ENCODE measurements at places on chromosomes 4 and X. TPM values are rescaled to one million over a fixed set of nuclear protein-coding genes. Genes with fewer than 3 reads are reported as not detected.

DNA sequence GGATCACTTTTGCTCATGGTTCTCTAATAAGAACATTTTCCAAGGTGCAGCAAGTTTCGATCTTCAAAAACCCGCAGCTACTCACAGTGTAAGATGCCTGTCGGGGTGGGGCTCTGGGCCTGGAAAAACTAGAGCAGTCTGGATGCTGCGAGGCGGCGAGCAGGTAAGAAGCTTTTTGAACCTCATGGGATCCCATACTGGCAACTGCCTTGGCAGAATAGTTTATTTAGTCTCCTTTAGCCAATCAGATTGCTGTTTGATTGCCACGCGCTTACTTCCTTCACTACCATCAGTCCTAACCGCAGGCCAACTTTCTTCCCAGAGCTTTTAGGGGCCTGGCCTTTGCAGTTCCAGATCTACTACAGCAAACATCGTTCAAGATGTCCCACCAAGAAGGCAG lies 61.3 kb upstream of the MAGEB10 start:
- no peak for DNase-seq

- no peak for DNase-seq
Observed at GRCh38 chr4:52202931-52203330, 151.8 kb downstream of the SPATA18 start.

GRCh38 chr4:139619644-139620043 lies 46.0 kb upstream of the MGST2 start:
- no peak for DNase-seq

GRCh38 chr4:80016506-80016905 lies 56.5 kb downstream of the ANTXR2 start:
- no peak for DNase-seq

DNA sequence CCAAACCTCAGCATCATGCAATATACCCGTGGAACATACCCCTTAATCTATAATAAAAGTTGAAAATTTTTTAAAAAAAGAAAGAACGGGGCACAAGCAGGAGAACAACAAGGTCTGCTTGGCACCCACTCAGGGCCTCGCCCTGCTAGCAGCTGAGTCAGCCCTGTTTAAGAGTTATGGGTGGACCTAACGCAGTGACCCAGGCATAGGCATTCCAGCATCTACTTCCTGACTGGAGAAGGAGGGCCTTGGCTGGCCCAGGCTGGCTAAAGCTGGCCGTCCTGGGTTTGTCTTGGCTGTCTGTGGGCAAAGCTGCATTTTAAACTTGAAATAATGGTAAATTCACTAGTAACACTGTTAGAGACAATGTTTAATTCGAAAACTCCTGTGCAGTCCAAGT lies 236.7 kb upstream of the PGRMC2 start:
- no peak for DNase-seq

- no peak for DNase-seq
Observed at GRCh38 chrX:39613997-39614679, 483.6 kb downstream of the BCOR start.

DNA sequence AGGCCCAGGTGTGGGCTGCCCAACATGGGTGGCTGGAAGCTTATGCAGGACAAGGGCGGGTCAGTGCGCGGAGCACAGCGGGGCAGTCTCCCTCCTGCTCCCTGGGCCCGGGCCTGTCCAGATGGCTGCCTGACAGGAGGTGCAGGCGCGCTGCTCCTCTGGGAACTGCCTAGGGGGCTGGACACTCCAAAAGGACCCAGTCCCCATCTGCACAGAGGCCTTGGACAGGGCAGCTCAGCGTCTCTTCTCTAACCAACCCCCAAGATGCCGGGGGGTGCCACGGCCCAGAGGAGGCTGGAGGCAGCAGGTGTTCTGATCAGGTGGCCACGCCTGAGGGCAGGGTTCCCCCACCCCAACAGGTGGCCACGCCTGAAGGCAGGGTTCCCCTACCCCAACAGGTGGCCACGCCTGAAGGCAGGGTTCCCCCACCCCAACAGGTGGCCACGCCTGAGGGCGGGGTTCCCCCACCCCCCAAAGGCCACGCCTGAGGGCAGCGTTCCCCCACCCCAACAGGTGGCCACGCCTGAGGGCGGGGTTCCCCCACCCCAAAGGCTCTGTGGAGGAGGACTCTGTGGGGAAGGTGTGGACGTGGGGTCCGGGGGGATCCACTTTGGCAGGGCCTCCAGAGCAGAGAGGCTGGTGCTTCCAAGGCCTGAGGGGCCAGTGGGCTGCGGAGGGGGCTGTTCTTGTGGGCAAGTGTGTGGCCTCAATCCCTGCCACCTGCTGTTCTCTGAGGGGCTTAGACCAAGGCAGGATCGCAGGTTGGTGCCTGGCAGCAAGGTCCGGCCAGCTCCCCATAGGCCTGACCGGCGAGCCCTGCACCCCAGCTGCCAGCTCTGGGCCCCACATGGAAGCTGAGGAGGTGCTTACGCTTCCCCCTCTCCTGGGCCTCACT lies 36.1 kb downstream of the CPLX1 start:
- no peak for DNase-seq

GRCh38 chr4:89100853-89101252 lies 10.5 kb upstream of the TIGD2 start:
- DNase-seq, result no peak

DNA sequence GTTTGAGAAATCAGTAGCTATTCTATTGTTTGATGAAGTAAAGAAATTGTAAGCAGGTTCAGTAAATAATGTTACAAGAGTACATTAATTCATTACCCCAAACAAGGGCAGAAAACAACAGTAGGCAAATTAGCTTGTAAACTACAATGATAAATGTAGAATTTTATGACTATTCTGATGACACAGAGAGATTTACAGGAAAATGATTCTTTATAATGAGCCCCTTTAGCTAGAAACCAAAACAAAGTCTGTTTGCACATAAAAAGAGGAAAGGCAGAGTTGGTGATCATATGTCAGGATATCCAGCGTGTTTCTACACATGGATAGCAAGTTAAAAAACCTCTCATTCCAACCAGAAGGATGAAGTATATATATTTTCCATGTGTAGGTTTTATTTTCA lies 204.8 kb downstream of the CFAP299 start:
- DNase-seq, result no peak

GRCh38 chrX:133676344-133677122 lies 261.2 kb upstream of the GPC4 start:
- no peak for DNase-seq

- no peak for DNase-seq
Observed at GRCh38 chrX:16992951-16993350, 46.5 kb downstream of the REPS2 start.

DNA sequence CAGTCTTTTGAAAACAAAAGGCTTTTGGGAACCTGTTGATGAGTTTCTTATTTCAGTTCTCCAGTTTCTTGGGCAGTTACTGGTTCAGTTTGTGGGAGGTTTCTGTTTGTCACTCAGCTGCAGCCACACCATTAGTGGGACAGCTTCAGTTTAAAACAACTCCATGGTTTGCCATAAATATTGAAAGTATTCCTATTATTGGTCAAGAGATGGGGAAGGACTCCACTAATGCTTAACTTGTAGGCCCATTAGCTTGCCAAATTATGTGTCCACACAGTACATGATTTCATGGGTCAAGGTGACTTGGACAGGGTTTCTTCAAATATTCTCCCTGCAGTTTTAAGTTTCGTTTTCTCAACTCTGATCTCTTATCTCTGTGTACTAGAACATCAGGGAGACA lies 15.5 kb upstream of the ASIC5 start:
- DNase-seq, result no peak

- DNase-seq, result no peak
Observed at GRCh38 chr4:187184508-187184907, 460.9 kb upstream of the FAT1 start.

GRCh38 chr4:8897251-8898167 lies 25.9 kb upstream of the HMX1 start:
- no peak for DNase-seq

RTL3 gene
- total RNA-seq, result not detected

DUSP9 gene
- total RNA-seq, result 0.04 TPM

IL2 gene
- total RNA-seq, result not detected

FRG2 gene
- total RNA-seq, result not detected

PLXNB3 gene
- 5.5 TPM for total RNA-seq

TLR2 gene
- 1.3 TPM for total RNA-seq

TSPAN7 gene
- total RNA-seq, result 13.5 TPM
